ENCODE measurements at places on chromosomes 12 and 14.

GRCh38 chr14:99041820-99042174, 230.2 kb downstream of the BCL11B start:
- no peak for DNase-seq

DNA sequence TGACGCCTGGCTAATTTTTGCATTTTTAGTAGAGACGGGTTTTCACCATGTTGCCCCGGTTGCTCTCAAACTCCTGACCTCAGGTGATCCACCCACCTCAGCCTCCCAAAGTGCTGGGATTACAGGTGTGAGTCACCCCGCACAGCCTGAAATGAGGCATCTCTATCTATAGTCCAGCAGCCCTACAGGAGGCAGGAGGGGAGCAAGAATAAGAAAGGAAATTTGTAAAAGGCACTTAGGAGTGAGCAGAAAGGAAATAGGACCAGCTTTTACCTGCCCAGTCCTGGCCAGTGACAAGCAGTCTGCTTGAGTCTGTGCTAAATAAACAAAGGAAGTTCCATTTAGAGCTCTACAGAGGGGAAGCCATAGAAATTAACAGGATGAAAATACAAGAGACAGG, 15.0 kb upstream of the PSMA6 start:
- no peak for DNase-seq

GRCh38 chr14:20597108-20597507, 5.9 kb upstream of the RNASE12 start:
- no peak for DNase-seq

DNA sequence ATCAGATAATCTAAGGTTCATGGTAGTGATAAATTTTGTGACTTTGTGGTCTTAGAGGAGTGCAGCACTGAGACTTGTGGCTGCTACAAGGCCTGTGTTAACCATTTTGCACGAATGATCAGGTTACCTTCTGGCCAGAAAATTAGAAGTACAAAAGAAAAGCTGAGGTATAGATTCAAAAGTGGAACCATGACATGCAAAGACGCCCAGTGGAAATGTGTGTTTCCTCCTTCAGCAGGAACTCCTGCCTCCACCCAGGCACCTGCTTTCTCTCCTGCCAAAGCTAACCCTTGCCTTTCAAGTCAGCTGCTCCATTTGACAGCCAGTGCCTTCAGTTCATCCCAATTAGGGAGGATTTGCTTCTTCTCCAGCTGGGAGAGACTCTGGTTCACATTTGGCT, 10.1 kb downstream of the PDE6H start:
- DNase-seq: no peak

GRCh38 chr12:12486661-12487240, 75.9 kb downstream of the DUSP16 start:
- DNase-seq: no peak

DNA sequence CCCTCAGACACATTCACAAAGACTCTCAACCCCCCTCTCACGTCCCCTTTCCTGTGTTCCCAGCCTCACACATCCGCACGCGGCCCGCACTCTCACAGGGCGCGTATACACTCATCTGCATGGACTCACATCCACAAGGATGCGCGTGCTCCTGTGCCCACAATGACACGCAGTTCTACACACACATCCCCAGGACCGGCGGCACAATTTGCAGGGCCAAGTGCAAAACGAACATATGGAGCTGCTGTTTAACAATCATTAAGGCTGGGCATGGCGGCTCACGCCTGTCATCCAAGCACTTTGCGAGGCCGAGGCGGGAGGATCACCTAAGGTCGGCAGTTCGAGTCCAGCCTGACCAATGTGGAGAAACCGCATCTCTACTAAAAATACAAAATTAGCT, 36.4 kb upstream of the EML1 start:
- no peak for DNase-seq

GRCh38 chr12:22409377-22410164, 75.1 kb upstream of the ST8SIA1 start:
- peak; percentile 62 for DNase-seq

Data from activated naive CD4-positive, alpha-beta T cell treated with Interleukin-2 at 50 U/mL for 16 hours (primary cell).